ENCODE measurements at places on chromosomes 7 and 10.

- no peak for DNase-seq
Measured at GRCh38 chr7:132179080-132179430, 397.2 kb downstream of the PLXNA4 start.

DNA sequence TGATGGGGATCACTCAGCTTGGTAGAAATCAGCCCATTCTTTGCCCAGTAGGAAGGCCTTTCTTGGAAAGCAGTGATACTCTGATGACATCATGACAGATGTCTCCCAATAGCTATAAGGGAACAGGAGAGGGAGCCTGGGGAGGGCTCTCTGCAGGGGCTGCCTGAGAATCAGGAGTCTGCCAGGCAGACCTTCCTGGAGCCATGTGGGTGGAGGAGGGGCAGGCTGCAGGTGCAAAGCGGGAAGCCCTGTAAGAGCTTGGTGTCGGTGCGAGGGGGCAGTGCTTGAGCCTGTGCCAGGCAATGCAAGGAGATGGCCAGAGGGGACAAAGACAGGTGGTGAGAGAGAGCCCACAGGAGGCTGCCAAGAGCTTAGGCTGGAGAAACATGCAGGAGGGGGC lies 5.0 kb upstream of the TNS3 start:
- no peak for DNase-seq

- no peak for DNase-seq
Measured at GRCh38 chr7:71886046-71886445, 526.1 kb downstream of the CALN1 start.

DNA sequence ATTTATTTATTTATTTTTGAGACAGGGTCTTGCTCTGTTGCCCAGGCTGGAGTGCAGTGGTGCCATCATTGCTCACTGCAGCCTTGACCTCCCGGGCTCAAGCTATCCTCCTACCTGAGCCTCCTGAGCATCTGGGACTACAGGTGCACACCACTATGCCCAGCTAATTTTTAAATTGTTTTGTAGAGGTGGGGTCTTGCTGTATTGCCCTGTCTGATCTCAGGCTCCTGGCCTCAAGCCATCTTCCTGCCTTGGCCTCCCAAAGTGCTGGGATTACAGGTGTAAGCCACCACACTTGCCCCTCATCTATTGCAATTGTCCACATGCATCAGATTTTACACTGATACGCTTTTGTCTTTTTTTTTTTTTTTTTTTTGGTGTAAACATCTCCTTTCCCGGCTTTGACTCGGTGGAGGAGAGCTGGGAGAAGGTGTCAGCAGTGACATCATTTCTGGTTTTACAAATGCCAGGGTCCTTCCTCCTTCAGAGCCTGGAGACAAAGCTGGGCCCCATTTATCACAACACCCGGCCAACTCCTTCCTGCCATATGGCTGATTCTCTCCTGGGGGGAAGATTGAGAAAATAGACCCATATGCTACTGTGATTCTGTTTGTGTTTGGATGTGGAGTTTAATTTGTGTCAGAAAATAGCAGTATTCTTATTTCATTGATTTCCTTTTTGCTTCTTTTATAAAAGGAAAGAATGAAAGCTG lies 61.3 kb downstream of the GALNT17 start:
- DNase-seq = no peak

DNA sequence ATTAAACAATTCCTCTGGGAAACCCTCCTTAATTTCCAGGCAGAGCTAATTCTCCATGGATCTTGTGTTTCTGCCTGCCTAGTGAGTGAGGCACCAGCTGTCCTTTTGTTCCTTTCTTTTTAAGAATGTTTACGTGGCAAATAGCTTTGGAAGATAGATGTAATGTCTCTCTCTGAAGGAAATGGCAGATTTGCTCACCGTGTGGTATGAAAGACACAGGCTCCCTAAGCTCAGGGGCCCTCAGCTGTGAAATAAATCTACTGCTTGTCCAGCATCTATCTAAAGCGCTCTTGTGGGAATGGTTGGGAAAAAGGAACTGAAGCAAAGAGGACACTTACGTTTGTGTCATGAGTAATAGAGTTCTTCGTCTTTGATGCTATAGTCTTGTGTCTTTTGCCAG lies 64.6 kb downstream of the FAS start:
- DNase-seq = no peak

- no peak for DNase-seq
Measured at GRCh38 chr10:114103284-114103683, 59.6 kb downstream of the ADRB1 start.

- no peak for DNase-seq
Measured at GRCh38 chr10:104332243-104333031, 5.8 kb downstream of the ITPRIP start.

GRCh38 chr7:154326421-154326820 lies 274.2 kb downstream of the DPP6 start:
- no peak for DNase-seq

GRCh38 chr7:71444130-71444529 lies 312.2 kb downstream of the GALNT17 start:
- no peak for DNase-seq

GRCh38 chr10:48651293-48651692 lies 33.4 kb upstream of the WDFY4 start:
- DNase-seq = no peak

DNA sequence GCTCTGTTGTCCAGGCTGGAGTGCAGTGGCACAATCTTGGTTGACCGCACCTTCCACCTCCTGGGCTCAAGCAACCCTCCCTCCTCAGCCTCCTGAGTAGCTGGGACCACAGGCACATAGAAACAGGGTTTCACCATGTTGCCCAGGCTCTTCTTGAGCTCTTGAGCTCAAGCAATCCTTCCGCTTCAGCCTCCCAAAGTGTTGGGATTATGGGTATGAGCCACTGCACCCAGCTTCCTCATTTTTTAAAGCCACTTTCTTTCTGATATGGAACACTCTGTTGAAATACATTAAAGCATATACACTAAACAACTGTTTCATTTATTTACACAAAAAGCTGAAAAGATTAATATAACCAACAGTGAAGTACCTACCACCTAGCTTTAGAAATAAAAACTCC lies 117.2 kb downstream of the CLEC2L start:
- DNase-seq = no peak

- no peak for DNase-seq
Measured at GRCh38 chr10:73872190-73872710, 2.1 kb downstream of the CAMK2G start.

GRCh38 chr7:91940171-91940570 lies 491 bp upstream of the AKAP9 start:
- no peak for DNase-seq

GRCh38 chr10:121928528-121928884 lies 675 bp upstream of the ATE1 start:
- no peak for DNase-seq

GRCh38 chr10:282294-283139 lies 147.3 kb downstream of the ZMYND11 start:
- no peak for DNase-seq

DNA sequence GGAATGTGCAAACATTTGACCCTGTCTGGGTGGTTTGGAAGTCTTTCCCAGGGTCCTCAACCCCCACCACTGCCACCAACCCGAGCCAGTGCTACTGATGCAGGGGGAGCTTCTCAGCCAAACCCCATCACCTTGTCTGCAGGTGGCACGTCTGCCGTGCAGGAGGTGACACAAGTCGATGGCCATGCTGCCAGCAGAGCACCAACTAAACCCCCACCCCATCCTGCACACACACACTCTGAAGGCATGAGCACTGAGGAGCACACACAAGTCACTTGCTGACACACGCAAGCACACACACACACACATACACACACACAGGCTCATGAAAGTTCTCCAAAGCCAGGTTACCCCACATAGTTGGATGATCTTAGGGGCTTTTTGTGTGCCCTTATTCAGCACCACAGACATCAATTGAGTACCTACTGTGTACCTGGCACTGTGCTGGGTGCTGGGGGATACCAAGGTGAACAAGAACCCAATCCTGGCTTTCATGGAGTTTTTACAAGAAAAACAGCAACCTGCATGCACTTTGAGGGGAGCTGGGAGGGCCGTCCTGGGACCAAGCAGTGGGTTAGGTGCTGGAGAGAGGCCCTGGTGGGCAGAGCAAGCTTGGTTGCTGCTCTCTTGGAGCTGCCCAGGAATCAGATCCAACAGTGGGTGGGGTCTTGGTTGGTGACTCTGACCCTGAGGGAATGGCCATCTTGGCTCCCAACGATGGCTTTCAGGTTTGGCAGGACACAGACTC lies 118.8 kb downstream of the RGS10 start:
- DNase-seq = no peak

DNA sequence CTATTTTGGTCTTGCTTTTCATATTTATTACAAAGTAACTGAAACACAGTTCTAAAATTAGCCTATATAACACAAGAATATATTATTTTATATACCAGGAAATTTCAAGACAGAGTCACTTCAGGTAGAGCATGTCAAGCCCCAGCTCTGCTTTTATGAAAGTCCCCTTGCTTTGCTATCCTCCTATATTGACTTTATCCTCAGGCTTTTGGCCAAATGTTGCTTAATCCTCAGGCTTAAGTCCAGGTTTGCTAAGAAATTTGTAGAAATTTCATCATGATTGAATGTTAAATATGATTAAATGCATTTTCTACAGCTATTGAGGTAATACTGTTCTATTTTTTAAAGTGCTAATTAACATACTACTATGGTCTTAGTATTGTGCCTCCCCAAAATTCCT lies 227.6 kb downstream of the FZD1 start:
- no peak for DNase-seq

GRCh38 chr10:23047201-23048050 lies 48.0 kb upstream of the MSRB2 start:
- no peak for DNase-seq

DNA sequence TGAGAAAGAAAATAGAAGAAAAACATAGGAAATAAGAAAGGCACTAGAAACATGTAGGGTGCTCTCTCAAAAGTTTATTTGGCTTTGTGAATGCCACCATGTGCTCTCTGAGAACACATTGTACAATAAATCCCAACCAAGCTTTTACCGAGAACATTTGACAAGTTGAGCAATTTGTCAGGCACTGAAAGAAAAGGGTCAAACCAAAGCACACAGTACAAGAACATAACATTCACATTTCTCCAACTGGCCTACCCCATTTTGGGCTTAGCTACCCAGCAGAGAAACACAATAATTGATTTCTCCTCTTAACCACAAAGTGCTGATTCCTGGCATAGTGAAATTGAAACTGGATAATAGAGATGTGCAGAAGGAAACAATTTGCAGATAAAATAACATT lies 69.2 kb upstream of the SLC39A12 start:
- no peak for DNase-seq

- no peak for DNase-seq
Measured at GRCh38 chr7:149728491-149729375, 44.7 kb downstream of the ZNF467 start.

GRCh38 chr7:46830-47140 lies 145.6 kb upstream of the FAM20C start:
- no peak for DNase-seq

- no peak for DNase-seq
Measured at GRCh38 chr10:131980761-131981428, 828 bp downstream of the BNIP3 start.

DNA sequence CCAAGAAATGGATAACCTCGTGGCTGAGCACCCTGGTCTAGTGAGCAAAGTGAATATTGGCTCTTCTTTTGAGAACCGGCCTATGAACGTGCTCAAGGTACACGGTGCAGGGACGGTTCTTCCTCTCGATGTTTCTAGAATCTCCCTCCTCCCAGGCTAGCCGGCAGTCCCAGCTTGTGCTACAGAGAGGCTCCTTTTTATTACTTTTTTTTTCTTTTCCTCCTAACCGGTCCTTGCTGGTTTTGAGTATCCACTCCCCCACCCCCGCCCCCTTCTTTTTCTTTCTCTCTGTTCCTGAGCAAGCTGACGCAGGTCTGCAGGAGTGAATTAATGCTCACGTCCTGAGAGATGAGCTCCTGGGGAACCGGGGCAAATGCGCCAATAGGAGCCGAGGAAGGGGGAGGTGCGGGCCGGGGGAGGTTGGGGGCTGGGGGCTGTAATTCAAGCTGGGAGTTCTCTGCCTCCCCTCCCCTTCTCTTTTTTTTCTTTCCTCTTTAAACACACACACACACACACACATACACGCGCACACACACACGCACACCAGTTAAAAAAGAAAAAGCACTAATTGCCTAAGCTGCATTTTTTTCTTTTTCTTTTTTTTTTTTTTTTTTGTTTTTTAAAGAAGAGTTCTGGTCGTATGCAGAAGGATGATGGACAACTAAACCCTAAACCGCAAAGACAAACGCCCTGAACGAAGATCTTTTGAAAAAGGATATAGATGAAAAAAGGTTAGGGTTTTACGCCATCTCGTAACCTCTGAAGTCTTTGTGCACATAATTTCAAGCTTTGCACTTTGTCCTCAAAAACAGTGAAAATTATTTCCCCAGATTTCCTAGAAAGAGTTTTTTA lies 6.6 kb downstream of the CPA2 start:
- no peak for DNase-seq

GRCh38 chr10:99429517-99430095 lies 818 bp downstream of the GOT1 start:
- no peak for DNase-seq

DNA sequence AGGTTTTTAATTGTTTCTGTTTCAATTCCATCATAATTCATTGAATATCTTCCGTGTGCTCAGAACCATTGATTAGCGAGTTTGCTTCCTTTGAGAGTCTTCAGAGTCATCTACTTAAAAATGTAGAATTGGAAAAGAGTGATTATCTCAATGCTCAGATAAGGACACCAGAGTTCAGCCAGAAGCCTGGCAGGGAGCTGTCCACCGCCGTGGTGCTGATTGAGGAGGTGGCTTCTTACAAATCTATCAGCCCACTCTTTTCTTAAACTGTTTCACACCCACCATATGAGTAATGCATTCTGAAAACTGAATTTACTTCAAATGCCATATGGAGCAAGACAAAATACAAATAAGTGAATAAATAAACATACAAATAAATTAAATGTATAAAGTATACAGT lies 79.3 kb downstream of the INSYN2A start:
- DNase-seq = no peak

- no peak for DNase-seq
Measured at GRCh38 chr7:7895754-7896153, 72.8 kb upstream of the GLCCI1 start.

DNA sequence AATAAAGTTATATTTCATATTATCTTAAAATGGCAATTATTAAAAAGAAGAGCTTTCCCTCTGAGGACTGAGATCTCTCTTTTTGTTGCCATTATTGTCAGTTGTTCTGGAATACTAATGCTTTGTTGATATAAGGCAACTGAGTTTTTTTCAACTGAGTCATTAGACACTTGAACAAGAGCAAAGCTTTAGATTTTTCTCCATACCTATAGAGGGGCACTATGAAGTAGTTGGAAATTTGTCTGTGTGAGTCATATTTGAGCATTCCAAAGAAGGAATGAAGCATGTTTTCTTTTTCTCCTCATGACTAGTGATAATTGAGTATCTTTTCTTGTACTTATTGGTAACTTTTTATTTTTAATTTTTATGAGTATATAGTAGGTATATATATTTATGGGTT lies 24.5 kb downstream of the RPA3 start:
- no peak for DNase-seq

GRCh38 chr7:80916770-80917741 lies 1.8 kb downstream of the SEMA3C start:
- DNase-seq = no peak

GRCh38 chr7:11810043-11810625 lies 21.9 kb downstream of the THSD7A start:
- no peak for DNase-seq

GRCh38 chr7:117698018-117698417 lies 175.2 kb downstream of the CTTNBP2 start:
- no peak for DNase-seq

GRCh38 chr10:86681047-86681446 lies 12.7 kb downstream of the LDB3 start:
- no peak for DNase-seq

GRCh38 chr10:67794256-67794655 lies 43.7 kb downstream of the DNAJC12 start:
- DNase-seq = no peak

All from D721Med (cell line).